ENCODE measurements at places on chromosomes 3 and 15. TPM values are rescaled to one million over a fixed set of nuclear protein-coding genes. Genes with fewer than 3 reads are reported as not detected.

ZNF774 gene
- total RNA-seq: 18.4 TPM

NTRK3 gene
- total RNA-seq: 1.6 TPM

GRCh38 chr15:89486726-89487050 lies 9.7 kb downstream of the RHCG start:
- no peak for DNase-seq

GRCh38 chr3:78140866-78141265 lies 1101.0 kb downstream of the ROBO2 start:
- no peak for DNase-seq

GRCh38 chr3:57059411-57059810 lies 1.1 kb upstream of the SPATA12 start:
- DNase-seq: no peak

Measured in mucosa of gallbladder (tissue), 1 donor.